ENCODE measurements at places on chromosomes 16 and 17. TPM values are rescaled to one million over a fixed set of nuclear protein-coding genes. Genes with fewer than 3 reads are reported as not detected.
A peak's percentile ranks its signal among the peaks of the same experiment; 100 is the strongest.

Gene CA7
- not detected for total RNA-seq

GRCh38 chr17:57486882-57487301 lies 230.6 kb downstream of the MSI2 start:
- no peak for DNase-seq

Gene KRT20
- total RNA-seq: not detected

- DNase-seq: peak; percentile 84
These were observed 98.6 kb downstream of the USP22 start for GRCh38 chr17:20944014-20944865.

Gene FAM83G
- 20.1 TPM for total RNA-seq

Gene CA5A
- not detected for total RNA-seq

- DNase-seq: no peak
These were observed 159.1 kb downstream of the UTP18 start for GRCh38 chr17:51419476-51419875.

DNA sequence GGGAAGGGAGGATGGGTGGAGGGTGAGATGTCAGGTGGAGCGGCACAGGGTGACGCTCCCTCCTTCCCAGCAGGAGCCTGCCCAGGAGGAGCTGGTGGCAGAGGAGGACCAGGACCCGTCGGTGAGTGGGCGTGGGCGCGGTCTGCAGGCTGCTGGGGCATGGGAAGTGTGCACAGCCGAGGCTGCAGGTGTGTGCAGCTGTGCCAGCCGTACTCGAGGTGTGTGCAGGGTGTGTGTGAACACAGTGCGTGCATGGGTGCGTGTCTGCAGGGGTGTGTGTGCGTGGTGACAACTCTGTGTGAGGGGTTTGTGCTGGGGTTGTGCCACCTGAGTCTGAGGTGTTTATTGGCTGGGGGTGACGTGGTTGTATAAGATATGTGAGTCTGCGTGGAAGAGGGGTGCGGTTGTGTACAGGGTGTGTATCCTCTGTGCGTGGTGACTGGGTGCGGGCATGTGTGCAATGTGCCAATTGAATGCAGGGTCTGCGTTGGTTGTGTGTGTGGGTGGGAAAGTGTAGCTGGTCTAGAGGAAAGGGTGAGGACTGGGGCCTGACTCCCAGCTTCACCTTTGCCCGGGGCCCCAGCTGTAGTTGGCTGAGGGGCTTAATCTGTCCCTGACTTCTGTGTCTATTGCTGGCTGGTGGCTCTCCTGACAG lies 670 bp downstream of the TNFSF12 start:
- peak; percentile 77 for DNase-seq

- DNase-seq: no peak
These were observed 9.5 kb upstream of the GALK1 start for GRCh38 chr17:75774471-75774990.

DNA sequence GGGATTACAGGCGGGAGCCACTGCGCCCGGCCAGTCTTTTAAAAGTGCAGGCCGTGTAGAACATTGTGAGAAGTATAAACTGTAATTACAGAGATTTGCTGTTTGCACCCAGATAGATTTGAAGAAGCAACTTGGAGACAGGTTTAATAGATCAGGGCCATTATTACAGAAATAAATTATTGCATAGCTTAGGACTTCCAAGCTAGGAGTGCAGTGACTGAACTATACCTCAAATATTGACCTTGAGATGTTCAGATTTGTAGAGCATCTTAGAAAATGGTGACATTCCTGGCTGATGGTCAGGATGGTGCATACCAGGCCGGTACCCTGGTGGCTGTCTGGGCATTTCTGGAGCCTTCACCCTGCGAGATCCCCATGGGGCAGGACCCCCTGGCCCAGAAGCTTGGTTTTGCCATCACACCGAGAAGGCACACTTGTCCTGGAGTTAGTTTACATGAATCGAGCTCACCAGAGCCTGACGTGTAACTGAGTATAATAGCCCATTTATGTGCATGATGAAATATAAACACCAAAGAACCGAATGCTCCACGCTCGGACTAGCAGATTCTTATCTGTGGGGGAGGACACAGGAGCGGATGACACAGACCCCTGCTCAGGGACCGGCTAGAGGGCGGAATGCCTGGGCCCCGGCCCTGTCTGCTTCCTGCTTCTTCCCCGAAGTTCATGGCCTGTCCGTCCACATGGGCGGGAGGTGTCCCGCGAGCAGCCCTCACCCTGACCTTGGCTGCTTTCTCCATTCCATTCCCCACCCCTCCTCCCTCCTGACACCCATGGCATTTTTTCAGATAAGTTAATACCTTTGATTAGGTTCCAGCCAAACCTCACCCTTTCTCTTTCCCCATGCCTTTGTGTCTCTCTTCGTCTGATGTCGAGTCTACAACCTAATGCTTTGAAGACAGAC lies 32.1 kb downstream of the CCDC40 start:
- peak; percentile 54 for DNase-seq

DNA sequence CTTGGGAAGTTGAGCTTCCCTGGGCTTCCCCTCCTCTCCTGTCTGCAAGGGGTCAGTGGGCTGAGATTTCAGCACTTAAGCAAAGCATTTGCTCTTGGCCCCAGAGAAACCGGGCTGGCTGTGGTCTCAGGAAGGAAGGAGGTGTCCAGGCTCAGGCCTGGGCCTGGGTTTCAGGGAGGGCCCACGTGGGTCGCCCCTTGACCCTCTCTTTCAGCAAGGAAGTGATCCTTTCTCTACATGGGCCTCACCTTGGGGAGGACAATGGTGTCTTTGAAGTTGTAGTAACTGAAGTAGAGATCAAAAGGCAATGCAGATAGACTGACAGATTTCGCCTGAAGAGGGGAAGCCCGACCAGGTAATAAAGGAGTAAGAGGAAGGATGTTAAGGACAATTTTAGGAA lies 2.7 kb downstream of the NOD2 start:
- no peak for DNase-seq

Gene LPO
- total RNA-seq: not detected

DNA sequence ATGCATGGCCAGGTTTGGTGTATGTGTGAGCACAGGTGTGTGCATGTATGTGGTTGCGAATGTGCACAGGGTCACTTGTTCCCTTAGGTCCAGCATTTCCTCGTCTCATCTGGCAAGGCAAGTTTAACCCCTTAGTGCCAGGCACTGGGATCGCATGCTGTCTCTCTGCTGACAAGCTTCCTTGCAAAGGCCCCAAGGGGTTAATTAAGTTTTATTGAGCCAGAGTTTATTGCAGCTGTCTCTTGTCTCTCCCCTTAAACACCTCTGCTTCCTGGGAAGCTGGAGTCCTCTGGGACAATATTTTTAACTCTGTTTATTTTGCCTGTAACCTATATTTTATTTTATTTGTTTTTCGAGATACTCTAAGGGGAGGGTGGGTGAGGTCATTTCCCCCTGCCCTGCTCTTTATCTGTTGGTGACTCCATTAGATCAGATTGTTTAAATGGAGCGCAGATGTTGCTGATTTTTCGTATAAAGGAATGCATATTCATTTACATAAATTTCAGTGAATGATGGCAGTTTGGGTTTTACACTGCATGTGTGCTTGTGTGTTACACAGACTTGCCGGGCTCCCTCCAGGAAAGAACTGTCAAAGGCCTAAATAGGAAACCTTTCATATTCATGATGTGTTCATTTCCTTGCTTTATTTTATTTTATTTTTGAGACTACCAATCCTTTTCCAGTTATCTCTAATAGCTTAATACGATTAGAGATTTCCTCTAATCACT lies 99.7 kb downstream of the CBLN1 start:
- DNase-seq: no peak

DNA sequence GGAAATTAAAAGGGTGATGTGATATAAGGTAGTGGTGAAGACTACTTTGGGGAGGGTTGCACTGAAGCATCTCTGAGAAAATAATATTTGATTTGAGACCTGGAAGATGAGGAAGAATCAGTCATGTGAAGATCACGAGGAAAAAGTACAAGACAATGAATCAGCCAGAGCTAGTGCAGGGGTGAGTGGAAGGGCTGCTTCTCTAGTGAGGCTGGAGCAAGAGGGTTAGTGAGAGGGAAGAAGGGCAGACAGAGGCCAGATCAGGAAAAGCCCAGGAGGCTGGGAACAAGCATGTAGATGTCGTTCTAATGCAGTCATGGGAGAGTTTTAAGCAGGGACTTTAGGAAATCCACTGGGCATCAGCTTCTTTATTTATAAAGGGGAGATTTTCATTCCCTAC lies 504.2 kb upstream of the SALL1 start:
- DNase-seq: no peak

Gene GRB2
- 488 TPM for total RNA-seq

DNA sequence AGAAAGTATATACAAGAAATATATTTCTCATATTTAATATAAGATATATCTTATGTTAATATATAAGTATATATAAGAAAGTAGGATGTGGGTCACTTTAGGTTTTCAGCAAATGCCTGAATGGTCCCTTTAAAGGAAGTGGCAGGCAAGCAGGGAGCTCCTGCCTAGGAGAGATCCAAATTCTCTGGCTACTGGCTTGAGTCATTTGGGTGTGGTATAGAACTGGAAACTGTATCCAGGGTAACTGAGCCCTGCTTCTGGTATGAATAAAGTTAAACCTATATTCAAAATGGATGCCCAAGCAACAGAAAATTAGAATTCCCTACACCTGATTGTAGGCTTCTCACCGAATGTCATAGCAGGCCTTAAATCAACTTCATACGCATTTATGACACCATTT lies 144.4 kb downstream of the ZNF18 start:
- peak; percentile 3 for DNase-seq

Gene HOXB4
- not detected for total RNA-seq

Gene SRCIN1
- 13.4 TPM for total RNA-seq

DNA sequence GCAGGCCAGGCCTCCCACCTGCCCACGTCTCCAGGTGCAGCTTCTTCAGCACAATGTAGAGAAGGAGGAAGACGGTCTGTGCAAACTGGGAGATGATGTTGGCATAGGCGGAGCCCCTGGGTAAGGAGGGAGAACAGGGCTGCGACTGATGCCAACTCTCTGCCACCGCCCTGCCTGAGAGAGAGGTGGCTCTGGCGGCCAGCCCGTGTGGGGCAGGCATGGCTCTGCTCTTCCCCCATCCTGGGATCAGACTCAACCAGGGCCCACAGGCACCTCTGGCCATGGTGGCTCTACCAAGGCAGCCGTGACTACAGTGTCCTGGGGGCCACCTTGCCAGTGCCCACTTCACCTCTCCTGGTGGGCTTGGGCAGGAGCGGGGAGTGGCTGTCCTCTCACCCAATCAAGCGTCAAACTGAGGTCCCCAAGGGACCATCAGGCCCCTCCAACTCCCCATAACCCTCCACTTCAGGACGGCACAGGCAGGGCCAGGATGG lies 8.6 kb downstream of the SLC47A2 start:
- DNase-seq: no peak

DNA sequence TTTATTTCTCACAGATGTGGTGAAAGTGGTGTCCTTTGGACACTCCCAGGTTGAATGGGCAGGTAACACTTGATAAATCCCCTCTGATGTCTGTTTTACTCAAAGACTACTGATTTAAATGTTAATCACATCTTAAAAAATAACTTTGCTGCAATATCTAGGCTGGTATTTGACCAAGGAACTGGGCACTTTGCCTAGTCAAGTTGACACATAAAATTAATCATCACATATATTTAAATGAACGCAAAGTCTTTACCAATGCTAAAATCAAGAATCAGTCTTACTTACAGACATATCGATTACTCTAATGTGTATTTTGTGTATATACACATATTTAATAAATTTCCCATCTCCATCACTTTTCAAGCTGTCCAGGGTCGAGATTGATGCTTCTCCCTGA lies 7.0 kb downstream of the MT2A start:
- no peak for DNase-seq

DNA sequence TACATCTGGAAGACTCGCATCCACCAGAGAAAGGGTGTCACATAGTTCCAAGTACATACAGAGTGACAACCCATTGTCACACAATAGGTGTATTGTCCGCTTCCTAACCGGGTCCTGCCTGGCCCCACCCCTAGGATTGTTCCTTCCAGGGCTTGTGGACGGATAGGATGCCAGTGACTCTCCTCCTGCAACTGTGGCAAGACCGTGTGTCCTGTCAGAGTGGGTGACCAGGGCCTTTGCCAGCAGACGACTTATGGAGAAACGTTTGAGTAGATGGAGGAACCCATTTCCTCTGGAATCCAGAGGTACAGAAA lies 258.4 kb downstream of the CPPED1 start:
- DNase-seq: no peak

DNA sequence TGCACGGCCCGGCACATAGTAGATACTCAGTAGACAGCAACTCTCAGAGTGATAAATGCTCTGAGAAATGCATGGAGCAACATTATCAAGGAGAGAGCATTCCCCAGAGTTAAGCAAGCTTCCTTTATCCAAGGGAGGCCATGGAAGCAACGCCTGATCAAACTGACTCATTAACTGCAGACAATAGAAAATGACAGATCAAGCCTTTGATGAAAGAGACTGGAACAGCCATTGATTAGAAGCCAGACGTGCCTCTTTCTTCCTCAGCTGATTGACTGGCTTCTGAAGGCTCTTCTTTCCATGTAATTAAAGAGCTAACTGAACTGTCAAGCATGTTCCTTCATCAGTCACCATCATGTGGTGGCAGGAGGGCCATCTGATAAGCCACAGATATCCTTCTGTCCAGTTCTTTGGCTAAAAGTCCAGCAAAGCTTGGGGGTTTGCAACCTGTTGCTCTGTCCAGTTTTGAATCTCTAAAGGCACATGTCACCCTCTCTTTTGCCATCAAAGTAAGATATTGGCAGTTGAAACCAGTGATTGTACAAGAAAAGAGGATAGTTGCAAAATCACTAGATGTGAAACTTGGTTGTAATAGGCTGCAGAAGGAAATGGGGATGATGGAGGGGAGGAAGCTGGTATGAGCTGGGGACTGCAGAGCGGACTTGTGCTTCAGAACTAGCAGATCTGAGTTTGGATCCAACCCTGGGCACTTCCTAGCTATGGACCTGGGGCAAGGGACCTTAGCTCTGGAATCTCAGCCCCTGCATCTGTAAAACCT lies 188.0 kb downstream of the HAPSTR1 start:
- DNase-seq: no peak

GRCh38 chr16:30875871-30876801 lies 17.7 kb downstream of the BCL7C start:
- DNase-seq: no peak

Gene ENGASE
- total RNA-seq: 36.7 TPM
